ENCODE measurements at places on chromosomes 5 and 9.

- no peak for DNase-seq
Measured at GRCh38 chr9:75709698-75710097, 180.8 kb upstream of the PCSK5 start.

GRCh38 chr5:134422791-134423365, 11.2 kb upstream of the CDKN2AIPNL start:
- DNase-seq, result no peak

DNA sequence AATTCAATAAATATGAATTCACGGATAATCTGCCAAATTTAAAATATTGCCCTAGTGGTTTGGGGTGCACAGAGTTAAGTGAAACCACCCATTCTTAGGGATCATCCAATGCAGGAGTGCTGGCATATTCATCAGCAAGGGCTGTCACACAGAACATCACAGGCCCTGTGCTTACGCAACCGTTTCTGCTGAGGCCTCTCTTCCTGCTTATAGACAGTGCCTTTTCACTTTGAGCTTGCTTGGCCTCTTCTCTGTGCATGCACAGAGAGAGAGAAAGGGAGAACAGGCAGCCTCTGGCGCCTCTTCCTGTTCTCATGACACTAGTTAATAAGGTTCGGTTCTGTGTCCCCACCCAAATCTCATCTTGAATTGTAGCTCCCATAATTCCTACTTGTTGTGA, 366.3 kb downstream of the ICE1 start:
- DNase-seq, result no peak

DNA sequence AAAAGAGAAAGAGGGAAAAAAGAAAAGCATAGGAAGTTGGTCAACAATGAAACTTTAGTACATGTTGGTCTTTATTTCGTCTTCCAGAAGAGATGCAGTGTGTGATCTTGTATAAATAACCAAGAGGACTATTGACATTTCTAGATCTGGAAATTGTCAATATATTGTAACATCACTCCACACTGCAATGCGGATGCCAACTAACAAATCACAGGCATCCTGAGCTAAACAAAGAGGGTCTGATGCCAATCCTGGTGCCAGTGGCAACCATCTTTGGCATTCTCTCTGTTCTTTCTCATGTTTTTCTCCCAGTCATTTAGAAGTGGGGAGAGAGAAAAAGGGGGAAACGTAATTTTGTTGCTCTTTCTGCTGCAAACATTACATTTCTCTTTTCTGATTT, 9.7 kb downstream of the NFIB start:
- DNase-seq, result no peak

- no peak for DNase-seq
Measured at GRCh38 chr9:84271921-84272556, 68.5 kb downstream of the SLC28A3 start.

DNA sequence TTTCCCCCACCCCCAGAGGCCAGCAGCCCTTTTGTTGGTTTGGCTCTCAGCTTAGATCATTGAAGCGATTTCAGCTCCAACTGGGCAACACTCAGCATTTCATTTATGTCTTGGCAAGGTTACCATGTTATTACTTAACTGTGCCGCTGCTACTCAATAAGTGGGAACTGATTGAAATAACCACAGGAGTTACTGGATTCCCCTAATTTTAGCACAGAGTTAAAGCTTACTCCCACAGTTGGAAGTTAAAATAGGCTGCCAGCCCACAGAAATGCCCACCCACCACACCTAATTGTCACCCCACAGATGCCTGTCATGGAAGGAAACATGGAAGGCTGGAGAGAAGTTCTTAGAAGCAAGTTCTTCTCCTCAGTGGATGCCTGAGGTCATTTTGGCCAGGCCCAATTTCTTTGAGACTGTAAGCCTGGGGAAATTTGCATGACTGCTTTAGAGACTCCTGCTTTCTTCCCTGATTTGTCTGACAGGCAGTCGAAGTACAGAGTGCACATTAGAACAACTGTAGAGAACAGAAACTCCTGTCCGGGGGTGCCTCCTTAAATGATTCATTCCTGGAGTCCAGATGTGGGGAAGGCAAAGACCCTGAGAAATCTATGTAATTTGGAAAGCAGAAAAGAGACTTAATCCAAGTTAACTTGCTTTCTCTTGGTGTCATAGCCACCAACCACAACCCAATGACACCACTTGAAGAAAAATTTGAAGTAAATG, 370.0 kb downstream of the ZSWIM6 start:
- no peak for DNase-seq

DNA sequence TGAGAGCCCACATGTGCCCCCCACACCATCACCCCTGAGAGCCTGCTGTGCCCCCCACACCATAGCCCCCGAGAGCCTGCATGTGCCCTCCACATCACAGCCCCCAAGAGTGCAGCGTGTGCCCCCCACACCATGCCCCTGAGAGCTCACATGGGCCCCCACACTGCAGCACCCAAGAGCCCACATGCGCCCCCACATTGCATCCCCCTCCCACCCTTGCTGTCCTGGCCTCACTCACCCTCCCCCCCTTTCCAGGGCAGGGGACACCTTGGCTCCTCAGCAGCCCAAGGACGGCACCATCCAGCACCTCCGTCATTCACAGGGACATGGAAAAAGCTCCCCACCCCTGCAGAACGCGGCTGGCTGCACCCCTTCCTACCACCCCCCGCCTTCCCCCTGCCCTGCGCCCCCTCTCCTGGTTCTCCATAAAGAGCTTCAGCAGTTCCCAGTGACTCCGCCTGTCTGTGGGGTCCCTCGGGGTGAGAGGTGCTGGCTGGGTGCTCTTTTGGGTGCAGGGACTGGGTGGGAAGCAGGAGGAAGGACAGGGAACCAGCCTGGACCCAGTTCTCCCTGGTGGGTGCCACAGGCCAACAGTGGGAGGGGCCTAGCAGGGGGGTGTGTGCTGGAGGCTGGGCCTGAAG, 5.0 kb downstream of the LCN1 start:
- DNase-seq, result no peak

DNA sequence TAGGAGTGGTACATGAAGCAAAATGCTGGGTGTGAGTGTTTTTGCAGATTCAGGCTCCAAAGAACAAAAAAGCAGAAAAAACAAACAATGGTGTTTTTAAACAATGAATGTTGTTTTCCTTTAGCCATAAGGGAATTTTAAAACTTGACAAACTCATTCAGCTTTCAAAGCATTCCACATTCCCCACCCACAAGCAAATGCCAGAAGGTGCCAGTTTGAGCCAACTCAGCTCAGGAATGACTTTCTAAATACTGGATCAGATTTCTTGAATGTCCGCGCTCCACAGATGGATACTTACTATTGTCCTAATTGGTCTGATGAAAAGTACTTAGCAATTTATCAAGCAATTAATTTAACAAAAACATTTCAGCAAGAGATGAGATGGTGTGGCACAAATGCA, 12.9 kb upstream of the MOB3B start:
- no peak for DNase-seq

- peak; percentile 29 for DNase-seq
Measured at GRCh38 chr5:111364992-111365391, 140.8 kb downstream of the CAMK4 start.

GRCh38 chr5:68086439-68086838, 129.1 kb upstream of the PIK3R1 start:
- no peak for DNase-seq
